ENCODE measurements at places on chromosomes 7 and 10.

DNA sequence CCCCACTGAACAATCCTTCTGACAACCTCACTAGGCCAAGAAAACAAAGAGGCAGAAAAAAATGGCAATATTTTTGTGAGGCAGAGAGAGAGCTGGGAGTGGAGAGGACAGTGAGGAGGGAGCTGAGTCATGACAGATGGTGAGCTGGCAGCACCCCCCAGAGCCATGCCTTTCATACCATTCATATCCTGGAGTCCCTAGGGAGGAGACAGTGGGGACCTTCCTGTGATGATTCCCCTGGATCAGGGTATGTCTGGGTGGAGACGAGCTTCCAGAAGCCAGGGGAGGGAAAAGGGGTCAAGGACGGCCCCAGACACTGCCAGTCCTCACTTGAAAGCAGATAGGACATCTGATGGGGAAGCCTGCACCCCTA lies 160.5 kb downstream of the ADAM12 start:
- no peak for DNase-seq

GRCh38 chr10:125955766-125956165 lies 59.4 kb downstream of the FANK1 start:
- no peak for DNase-seq

GRCh38 chr10:48639632-48640031 lies 34.8 kb upstream of the ARHGAP22 start:
- DNase-seq: no peak

- DNase-seq: no peak
Observed at GRCh38 chr10:13589316-13589715, 2.6 kb downstream of the PRPF18 start.

DNA sequence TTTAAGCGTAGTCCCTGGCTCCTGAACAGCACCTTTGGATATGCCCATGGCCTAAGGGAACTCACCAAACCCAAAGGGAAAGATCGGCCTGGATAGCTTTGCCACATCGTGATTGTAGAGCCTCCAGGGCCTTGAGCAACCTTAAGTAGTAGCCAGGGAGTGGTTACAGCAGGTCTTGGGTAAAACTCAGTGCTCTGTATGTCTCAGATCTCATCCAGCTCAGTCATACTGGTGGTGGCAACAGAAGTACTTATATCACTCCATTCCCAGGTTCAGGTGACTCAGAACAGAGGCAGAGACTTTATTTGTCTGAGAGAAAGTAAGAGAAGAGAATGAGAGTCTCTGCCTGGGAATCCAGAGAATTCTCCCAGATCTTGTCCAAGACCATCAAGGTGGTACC lies 39.1 kb upstream of the AASS start:
- DNase-seq: no peak

DNA sequence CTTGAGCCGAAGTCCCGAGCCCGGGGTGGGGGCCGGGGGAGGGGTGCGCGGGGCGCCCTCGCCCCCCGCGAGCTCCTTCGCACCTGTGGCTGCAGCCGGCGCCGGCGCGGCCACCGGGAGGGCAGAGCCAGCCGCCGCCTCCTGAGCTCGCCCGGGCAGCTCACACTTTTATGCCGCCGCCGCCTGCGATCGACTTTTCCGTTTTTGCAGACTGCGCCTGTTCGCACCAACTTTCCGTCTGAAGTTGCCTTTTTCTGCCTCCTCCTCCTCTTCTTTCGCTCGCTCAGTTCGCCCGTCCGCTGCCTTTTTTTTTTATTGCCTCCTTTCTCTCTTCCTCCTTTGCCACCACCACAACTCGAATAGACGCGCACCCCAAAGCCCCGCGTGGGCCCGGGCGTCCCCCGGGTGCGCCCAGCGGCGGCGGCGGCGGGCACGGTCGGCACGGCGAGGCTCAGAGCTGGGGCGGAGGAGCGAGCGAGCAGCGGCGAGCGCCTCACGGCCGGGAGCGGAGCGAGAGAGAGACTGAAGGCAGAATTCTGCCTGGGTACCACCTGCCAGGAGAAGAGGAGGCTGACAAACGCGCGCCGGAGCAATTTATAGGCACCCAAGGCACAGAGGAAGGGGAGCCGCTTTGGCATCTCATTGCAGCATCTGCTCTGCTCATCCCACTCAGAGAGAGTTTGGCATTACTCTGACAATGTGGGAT lies at the start of gene C1QL3:
C1QL3 (minus strand) TSS at position 569 of the 706 bp plus-strand sequence. CDS start 814 bp downstream, outside the sequence.
- peak; percentile 67 for DNase-seq

DNA sequence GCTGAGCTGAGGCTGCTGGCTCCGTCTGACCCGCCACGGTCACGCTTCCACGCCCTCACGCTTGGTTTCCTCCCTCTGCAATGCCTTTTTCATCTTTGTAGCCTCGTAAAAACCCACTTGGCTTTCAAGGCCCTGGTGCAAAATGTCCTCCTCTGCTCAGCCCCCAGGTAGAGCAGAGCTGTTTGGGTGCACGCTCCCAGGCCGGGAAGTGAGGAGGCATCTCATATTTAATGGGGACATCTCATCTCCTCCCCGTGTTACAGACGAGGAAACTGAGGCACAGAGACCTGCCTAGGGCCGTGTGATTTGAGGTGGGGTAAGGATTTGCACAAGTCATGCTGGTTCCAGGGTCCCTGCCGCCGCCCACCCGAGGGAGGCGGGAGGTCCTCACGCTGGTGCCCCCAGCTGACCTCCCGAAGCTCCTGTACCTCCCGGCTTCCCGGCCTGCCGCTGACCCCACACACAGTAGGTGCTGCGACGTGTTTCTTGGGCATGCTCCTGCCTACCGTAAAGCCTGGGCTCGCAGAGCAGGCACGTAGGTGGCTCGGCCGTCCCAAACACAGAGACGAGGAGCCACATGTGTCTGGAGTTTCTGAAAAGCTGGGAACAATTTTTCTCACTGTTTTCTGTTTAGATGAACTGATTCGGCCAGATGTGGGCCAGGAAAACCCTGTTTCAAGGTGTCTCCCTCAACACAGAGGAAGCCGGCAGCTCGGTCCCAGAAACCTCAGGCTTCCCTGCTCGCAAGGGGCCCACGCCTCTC lies 11.5 kb downstream of the FOXL3 start:
- no peak for DNase-seq

GRCh38 chr10:113006656-113007342 lies 56.8 kb downstream of the TCF7L2 start:
- no peak for DNase-seq

GRCh38 chr7:133959505-133959904 lies 167.6 kb upstream of the LRGUK start:
- DNase-seq: no peak

DNA sequence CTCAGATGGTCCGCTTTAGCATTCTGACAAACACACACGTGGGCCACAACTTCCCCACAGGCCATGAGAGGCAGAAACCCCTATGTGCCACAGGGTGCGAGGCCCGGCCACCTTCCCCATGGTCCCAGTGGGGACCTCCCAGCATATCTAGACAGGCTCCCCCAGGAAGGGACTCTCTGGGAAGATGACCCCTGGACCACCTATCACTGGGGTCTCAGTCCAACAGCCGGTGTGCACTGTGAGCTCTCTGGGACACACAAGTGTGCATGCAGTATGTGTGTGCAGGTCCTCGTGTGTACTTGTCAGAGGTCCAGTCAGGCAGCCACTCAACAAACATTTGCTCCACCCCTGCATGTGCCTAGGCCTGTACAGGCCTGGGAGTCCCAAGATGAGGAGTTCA lies 18.7 kb downstream of the GRID1 start:
- DNase-seq: no peak

DNA sequence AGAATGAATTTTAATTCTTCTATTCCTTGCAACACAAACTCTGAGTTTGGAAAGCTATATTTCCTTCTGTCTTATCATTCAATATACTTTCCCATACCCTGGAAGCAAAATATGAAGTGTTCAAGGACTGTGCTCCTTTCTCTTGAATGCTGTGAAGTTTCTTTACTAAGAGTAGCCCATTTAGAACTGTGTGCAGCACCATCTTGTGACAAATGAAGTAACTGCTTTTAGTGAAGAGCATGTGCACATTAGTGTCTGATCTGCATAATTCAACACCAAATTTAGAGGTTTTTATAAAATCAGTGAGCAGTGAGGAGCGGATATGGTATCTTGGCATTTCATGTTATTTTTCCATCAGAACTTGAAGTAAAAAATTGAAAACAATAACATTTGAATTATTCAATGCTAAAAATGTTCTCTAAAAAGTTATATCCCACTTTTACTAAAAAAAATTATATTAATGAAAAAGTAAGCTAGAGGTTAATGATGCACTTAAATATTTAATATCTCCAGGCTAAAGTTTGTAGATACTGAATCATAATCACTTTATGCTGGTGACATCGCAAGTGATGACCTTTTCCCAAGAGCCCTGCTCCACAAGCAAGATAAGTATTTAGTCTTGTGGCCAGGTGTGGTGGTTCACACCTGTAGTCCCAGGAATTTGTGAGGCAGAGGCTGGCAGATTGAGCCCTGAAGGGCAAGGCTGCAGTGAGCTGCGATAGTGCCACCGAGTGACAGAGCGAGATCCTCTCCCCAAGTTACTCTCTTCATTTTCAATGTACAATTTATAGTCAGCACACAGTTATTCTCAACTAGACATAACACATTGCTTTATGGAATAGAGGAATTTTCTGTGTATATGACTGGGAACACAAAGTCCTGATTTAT lies 108.8 kb upstream of the PCLO start:
- DNase-seq: no peak

GRCh38 chr7:124856299-124856888 lies 73.2 kb downstream of the POT1 start:
- DNase-seq: no peak

DNA sequence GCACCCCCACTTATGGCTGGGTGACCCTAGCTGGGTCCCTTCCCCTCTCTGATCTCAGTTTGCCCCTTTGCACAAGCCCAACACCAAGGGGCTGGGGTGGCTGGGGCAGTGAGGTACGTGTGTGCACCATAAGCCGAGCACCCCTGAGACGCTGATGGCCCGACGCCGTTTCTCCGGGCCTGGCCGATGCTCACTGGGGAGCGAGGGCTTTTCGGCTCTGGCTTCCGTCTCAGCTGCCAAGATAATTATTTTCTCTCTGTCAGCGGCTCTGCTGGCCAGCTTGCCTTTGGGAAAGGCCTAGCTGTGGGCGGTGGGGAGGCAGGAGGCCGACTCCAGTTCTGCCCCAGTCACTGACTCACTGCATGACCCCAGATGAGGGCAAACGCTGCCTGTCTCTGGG lies 91.0 kb downstream of the ZMIZ1 start:
- no peak for DNase-seq

- no peak for DNase-seq
Observed at GRCh38 chr7:36565792-36566356, 158.4 kb downstream of the AOAH start.

DNA sequence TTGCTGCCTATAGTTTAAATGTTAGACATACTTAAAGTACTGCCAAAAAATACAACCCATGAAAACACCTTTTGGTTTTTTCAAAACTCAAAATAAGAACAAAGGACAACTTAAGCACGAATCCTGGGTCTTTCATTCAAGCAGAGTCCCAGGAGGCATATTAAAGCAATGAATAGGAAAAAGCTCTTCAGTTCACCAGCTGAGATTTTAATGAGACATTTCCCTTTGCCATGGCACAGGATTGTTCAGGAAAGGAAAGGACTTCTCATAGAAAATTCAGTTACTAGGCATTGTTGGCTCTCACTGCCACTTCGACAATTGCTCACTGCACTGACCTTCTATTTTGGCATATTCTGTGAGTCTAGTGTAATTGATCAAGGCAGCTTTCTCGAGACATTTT lies 133.5 kb upstream of the FEZF1 start:
- no peak for DNase-seq

DNA sequence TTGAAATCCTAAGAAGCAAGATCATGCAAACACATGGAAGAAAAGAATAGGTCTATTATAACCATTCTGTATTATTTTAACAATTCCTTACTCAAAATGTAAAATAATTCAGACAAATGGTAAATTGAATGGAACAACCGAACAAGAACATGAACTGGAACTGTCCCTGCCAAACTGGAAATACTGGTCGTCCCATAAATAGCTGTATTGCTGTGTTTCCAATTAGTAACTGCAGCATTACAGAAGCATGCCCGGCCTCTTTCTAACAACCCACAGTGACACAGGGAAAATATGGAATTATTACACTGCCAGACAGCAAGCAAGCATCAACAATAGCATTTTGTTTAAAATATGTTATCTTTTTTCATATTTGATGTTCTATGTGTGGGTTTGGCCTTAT lies 1138.5 kb upstream of the PHF14 start:
- no peak for DNase-seq

GRCh38 chr7:79734181-79734580 lies 280.7 kb upstream of the MAGI2 start:
- DNase-seq: no peak

GRCh38 chr7:36486336-36486735 lies 96.7 kb downstream of the ANLN start:
- DNase-seq: no peak

DNA sequence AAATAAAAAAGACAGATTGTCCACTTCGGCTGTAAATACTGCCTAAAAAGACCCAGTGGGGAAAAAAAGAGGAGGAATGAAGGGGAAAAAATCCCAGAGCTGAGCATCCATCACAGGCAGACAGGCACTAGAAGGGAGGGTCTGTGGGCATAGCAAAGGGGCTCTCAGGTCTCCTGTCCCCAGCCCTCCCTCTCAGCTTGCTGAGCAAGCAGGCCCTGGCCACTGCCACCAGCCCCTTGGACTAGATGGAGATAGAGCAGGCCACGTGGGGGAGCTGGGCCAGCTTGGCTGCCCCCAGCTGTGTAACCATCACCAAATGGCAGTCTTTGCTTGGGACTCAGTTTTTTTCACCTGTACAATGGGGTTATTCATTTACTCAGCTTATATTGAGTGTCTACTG lies 141.6 kb upstream of the UNC5B start:
- DNase-seq: no peak

- DNase-seq: peak; percentile 56
Observed at GRCh38 chr10:62352356-62352970, 21.7 kb upstream of the ZNF365 start.

DNA sequence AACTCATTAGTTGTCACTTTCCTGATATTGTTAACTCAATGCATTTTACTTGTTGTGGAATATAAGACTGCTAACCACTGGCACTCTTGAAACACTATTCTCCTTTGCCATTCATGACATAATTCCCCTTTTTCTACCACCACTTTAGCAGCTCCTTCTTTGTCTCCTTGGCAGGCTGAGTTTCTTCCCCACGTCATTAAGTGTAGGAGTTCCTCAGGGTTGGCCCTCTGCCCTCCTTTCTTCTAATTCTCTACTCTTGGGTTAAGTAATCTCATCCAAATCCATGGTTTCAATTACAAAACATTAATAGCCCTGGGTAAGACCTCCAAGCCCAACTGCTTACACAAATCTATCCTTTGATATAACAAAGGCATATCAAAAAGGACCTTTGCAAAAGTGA lies 175.1 kb downstream of the HGF start:
- DNase-seq: no peak

DNA sequence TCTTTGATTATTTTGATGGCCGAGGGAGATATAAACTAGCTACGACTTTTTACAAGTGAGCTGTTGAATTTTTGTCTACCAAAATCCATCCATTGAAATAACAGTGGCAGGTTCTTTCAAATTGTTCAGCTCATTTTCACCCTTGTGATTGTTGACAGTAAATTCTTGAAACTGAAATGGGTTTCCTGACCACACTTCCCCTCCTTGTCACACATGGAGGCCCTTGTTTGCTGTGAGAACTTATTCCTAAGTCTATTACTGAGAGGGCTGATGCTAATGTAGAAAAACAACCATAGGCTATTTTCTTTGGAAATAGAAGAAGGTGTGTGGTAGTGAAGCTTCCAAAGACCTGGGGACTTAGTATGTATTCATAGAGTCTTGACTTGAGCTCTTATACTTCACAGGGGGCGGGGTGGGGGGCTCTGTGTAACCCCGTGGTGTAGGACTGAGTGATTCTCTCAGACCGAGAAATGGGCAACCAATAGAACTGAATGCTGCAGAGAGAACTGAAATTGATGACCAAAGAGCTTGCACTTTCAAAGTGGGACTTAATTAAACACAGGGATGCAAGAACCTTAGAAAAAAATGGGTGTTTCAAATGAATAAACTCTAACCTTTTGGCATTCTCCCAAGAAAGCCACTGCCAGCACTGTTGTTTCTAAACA lies 718.9 kb downstream of the CCSER2 start:
- DNase-seq: no peak
